ENCODE measurements at places on chromosomes 2 and 18.

GRCh38 chr2:202376460-202377206 lies 506 bp downstream of the BMPR2 start:
- DNase-seq, result peak; percentile 50

- DNase-seq, result no peak
Measured at GRCh38 chr18:58069099-58069498, 25.1 kb downstream of the NEDD4L start.

GRCh38 chr2:40113272-40113968 lies 334.4 kb upstream of the THUMPD2 start:
- no peak for DNase-seq

GRCh38 chr2:195319112-195319460 lies 337.9 kb upstream of the SLC39A10 start:
- DNase-seq, result no peak

DNA sequence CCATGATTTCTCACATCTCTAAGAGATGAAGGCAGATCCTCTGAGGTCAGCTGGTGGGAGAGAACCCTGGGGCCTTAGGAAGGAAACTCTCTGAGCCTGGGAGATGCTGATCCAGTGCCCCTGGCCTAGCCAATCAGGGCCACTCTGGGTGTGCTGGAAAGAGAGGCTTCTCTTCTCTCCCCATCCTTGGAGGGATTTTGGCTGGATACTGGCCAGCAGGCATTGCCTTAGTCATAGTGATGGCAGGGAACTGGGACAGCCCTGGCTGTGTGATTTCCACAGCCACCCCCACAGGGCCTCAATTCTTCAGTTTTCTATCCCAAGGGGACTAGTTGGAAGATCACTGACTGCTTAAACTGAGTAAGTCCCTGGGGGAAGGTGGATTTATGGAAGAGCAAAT lies 26.6 kb upstream of the PLB1 start:
- DNase-seq, result no peak

GRCh38 chr2:4914551-4914950 lies 777.6 kb upstream of the SOX11 start:
- DNase-seq, result no peak

DNA sequence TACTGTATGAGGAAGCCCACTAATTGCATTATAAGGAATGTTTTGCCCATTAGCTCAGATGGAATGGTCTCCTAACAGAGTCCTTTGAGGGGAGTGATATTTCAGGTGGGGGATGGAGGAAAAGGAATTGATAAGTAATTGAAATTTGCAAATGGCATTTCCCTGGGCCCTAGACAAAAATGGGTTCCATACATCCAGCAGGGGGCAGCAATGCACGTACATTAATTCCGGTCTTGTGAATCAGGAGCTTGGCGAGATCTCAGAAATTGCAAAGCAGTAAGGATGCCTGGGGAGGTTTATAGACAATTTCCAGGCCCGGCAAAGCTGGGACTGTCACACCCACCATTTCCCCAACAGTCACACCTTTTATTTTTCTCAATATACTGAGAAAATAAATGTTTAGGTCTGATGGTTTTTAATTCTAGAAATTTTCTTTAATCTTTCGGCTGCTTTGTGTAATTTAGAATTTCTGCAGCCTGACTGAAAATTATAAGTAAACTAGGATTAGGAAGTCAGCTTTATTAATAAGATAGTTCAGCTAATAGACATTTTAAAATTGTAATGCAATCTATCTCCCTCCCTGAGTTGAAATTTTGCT lies 122.8 kb downstream of the LYPD1 start:
- DNase-seq, result peak; percentile 7

- no peak for DNase-seq
Measured at GRCh38 chr2:191081411-191082155, 67.6 kb upstream of the STAT1 start.

DNA sequence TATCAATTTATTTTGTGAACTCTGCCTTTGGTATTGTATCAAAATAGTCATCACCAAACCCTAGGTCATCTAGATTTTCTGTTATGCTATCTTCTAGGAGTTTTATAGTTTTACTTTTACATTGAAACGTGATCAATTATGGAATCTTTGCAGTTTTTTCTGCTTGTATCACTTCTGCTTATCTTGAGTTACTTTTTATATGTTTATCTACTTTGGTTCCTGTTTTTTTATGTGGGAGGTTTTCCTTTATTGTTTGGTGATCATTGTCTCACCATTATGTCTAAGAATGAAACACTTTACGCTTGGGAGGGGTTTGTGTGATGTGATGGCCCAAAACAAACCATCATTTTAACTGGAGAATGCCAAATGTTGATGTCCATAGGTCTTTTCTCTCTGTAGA lies 261.2 kb downstream of the SPAG16 start:
- DNase-seq, result no peak

DNA sequence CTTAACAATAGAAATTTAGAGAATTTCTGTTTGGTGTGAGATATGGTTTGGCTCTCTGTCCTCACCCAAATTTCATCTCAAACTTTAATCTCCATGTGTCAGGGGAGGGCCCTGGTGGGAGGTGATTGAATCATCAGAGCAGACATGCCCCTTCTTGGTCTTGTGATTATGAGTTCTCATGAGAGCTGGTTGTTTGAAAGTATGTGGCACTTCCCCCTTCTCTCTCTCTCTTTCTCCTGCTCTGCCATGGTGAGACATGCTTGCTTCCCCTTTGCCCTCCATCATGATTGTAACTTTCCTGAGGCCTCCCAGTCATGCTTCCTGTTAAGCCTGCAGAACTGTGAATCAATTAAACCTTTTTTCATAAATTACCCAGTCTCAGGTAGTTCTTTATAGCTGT lies 524.7 kb upstream of the ACVR2A start:
- no peak for DNase-seq

DNA sequence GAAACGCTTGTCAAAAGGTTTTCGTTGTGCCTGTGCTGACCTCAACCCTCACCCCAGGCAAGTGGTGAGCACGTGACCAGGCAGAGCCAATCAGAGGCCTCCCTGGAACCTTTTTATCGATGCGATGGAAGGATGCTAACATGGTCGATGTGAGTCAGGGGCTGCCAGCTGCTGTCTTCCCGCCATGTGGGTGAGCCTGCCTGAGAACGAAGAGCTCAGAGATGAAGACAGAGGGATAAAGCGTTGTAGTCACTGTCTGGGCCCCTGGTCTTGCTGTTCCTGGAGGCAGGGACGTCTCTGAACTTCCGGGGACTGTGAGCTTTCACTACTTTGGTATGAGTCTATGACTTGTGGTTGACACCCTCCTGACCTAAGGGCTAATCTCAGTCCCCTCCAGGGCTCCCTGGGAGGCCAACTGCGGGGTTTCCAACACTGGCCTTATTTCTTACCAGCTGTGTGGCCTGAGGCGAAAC lies 18.6 kb downstream of the DNMT3A start:
- DNase-seq, result peak; percentile 47

DNA sequence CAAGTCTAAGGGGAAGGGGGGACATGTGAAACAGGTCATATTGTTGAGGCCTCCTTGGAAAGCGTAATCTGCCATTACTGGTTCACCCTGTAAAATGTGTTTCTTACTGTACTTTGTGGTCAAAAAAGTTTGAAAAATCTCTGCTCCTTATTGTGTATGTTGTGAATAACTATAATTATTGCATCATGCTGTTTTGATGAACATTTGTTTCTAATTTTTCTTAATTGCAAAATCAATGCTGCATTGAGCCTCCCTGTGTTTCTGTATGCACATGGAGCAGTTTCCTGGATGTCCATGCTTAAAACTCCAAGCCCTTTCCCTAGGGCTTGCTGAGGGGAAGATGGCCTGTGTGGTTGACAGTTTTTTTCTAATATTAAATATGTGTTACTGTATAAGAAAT lies 158.6 kb downstream of the RNF144A start:
- DNase-seq, result no peak

DNA sequence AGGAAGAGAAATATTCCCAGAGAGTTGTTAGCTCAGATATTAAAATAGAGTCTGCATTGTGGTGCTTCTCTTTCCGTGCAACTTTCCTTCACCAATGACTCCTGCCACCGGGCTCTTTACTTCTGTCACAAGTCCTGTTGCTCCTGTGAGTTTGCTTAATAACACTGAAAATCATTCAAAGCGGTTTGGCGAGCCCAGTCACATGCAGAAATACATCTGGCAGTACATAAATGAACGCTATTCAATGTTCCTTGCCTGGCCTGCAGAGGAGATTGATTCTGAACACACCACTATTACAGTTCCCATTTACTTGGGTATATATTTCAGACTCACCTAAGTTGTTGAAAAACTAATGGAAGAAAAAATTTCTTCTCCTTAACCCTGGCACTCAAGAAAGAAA lies 276.6 kb downstream of the ZNF521 start:
- no peak for DNase-seq

DNA sequence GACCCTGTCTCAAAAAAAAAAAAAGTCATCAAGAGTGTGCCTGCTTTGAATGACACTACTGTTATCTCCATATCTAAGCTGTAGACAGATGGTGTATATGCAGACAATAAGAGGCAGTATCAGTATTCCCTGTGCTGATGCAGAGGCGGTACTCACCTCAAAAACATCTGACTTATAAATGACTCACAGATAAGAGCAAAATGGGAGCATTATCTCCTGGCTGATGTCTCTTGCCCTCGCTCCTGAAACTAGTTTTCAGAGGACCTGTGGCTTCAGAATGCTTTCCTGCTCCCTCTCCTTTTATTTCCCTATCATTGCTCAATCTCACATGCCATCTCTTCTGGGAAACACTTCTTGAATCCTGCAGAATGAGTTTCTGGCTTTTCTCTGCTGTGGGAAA lies 289.6 kb downstream of the PTPRM start:
- DNase-seq, result no peak

DNA sequence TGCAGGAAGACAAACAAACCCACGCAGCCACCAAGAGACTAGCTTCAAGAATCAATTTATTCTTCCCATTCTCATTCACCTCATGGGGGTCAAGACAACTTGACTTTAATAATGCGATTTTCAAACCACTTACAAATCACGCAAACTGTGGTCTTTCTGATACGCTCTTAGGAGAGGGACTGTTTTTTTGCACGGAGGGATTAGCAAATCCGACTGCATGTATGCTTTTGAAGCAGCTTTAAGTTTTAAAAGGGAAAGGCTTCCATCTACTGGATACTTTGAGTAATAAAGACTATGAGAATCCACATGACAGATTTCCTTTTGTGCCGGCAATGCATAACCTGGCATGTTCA lies 322.9 kb upstream of the KCNJ3 start:
- no peak for DNase-seq

- DNase-seq, result no peak
Measured at GRCh38 chr2:211117026-211117425, 560.6 kb downstream of the CPS1 start.

DNA sequence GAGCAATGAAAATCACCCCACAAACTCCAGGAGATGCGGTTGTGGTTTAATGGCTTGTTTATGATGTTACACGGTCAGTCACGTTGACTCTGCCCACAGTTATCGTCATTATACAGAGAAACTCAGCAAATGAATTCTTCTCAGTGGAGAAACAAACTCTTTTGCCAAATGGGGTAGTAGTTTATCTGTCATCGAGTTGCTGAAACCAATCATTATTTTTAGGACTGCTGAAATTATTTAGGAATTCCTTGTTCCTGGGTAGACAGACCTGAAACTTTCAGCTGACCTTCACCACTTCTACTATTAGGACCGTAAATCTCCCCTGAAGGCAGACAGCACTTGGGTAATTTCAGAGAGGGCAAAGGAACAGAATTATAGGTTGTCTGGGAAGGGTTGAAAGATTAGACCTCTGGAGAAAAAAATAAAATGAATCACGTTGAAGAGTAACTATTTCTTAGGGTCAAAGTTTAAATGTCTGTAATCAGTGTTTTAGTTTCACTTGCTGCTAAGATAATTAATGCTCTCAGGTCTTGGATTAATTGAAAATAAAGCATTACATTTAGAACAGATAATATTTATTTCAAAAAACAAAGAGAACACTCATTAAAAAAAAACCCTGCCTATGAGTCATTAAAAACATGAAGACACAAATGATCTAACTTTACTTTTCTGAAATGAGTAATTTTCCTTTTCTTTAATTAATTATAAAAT lies 52.1 kb upstream of the LYPD6 start:
- no peak for DNase-seq

DNA sequence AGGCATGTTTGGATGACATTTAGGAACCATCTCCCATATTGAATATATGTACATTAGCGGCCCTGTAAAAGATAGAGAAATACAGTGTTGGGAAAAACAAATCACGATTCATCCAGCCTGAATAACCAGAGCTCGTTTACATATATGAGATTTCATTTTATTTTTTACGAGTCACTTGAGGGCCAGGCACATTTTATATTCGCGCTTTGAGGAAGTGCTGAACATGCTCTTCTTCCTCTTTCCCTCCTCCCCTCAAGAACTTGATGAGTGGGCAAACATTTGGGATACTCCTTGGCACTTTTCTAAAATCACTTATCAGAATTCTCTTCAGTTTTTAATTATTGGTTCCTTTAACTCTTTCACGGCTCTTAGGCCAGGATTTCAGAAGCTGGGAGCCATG lies 268.0 kb upstream of the TANK start:
- no peak for DNase-seq

DNA sequence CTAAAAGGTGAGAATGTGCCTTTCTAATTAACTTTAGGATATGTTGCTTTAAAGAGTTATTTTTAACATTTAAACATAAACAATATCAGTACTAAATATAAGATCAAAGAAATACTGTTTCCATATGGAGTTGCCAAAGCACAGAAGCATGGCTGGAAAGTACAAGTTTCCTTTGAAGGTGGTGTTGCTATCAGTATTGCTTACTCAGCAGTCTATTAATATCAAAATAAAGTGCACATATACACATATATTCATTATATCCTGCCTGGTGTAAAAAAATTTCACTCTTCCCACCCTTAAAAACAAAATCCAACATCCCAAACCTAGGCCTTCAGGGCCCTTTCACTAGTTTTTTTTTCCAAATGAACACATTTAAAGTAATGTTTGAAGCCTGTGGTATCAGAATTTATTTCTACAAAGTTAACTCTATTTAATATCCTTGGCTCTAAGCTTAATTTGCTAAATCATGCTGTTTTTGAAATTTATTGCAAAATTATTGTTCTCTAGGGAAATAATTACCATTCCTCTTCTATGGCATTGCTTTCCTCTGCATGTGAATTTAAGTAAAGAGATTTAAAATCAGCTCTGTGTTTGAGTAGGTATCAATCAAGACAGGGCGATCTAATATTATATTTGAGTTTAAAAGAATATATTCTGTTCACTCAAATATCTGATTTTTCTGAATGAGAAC lies 192.7 kb upstream of the MEIS1 start:
- no peak for DNase-seq

- DNase-seq, result no peak
Measured at GRCh38 chr2:239540174-239540573, 139.4 kb upstream of the HDAC4 start.

GRCh38 chr2:146496248-146496647 lies 1348.6 kb upstream of the ACVR2A start:
- no peak for DNase-seq
